ENCODE measurements at places on chromosomes 5 and 9. TPM values are rescaled to one million over a fixed set of nuclear protein-coding genes. Genes with fewer than 3 reads are reported as not detected.

- no peaks in the 10 kb centered on the region for H3K27me3 ChIP-seq
- H3K4me1 ChIP-seq, result no peaks in the 10 kb centered on the region
- H3K4me3 ChIP-seq, result no peak overlapping the region
- no peak for DNase-seq
- no peaks in the 10 kb centered on the region for H3K36me3 ChIP-seq
Measured at GRCh38 chr9:130898552-130898852, 1.9 kb upstream of the QRFP start.

- DNase-seq, result no peak
- no peaks in the 10 kb centered on the region for H3K4me1 ChIP-seq
- H3K36me3 ChIP-seq, result no peaks in the 10 kb centered on the region
- H3K27me3 ChIP-seq, result no peaks in the 10 kb centered on the region
Measured at GRCh38 chr5:83810511-83810910, 89.9 kb upstream of the HAPLN1 start.

GRCh38 chr5:81344736-81345135 is 43.3 kb downstream of the ZCCHC9 start:
- no peak overlapping the region for H3K27ac ChIP-seq
- H3K27me3 ChIP-seq, result no peaks in the 10 kb centered on the region
- DNase-seq, result no peak
- no peaks in the 10 kb centered on the region for H3K36me3 ChIP-seq
- H3K4me3 ChIP-seq, result no peak overlapping the region
- H3K4me1 ChIP-seq, result no peaks in the 10 kb centered on the region

DNA sequence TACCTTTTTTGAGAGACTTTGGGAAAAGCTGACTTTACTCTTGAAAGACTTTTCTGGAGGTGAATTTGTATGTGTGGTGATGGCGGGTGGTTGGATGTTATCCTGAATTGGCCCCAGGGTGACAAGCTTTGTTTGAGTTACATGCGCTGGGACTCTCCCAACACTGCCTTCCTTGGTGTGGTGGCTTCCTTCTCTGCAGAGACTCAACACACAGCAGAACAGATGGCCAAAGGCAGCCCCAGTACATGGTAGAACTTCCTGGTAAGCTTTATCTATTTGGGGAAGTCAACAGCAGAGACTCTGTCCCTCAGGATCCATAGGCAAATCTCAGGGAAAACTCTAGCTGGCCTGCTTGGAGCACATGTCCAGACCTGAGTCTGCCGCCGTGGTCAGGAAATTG is 18.1 kb downstream of the C1QTNF2 start:
- H3K4me3 ChIP-seq, result no peak overlapping the region
- no peaks in the 10 kb centered on the region for H3K36me3 ChIP-seq
- H3K4me1 ChIP-seq, result no peaks in the 10 kb centered on the region
- H3K27ac ChIP-seq, result no peak overlapping the region
- H3K27me3 ChIP-seq, result no peaks in the 10 kb centered on the region

DNA sequence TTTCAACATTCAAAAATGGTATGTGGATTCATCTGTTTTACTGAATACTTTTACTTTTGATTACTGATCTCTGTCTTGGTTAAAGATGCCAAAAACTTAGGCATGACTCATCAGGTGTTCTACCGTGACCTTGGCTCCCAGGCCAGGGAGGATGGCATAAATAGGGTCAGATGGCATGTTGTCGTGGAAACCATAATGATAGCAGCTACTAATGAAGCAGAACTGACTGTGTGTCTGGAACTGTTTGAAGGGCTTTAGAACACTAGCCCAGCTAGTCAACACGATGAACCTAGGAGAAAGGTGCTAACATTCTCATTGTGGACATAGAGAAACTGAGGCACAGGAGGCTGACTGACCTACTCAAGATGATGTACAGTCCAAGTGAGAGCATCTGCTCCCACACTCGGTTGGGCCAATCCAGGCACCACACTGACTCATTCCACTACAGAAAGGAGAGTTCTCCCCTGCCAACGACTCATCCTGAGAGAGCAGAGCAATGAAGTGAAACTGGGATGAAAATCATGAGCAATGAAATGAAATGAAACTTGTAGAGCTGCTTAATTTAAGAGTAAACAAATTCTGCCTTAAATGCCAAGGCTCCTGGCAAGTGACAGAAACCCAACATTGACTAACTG is 116.0 kb downstream of the TENT4A start:
- peak; percentile 65 for DNase-seq
- H3K4me3 ChIP-seq, result peak overlapping the region; percentile 5
- H3K27ac ChIP-seq, result peak overlapping the region; percentile 20

DNA sequence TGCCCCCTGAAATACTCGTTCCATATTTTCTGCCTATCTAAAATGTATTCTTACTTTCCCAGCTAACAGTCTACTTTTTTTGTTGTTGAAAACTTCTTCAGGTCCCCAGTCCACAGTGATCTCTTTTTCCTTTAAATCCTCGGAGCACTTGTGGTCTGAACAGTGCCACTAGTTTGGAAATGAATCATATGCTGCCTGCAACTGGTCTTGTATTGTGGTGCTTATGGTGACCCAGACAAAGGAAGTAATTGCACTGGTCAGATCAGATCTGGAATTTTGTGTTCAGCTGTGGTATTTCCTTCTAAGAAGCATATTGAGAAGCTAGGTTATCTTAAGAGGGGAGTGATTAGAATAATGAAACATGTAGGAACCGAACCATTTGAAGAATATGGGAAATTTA is 2.9 kb downstream of the UNC13B start:
- no peak for DNase-seq
- H3K27ac ChIP-seq, result no peak overlapping the region
- H3K36me3 ChIP-seq, result no peaks in the 10 kb centered on the region
- no peaks in the 10 kb centered on the region for H3K4me1 ChIP-seq
- H3K4me3 ChIP-seq, result no peak overlapping the region

GRCh38 chr5:157486861-157487260 is 26.8 kb downstream of the NIPAL4 start:
- DNase-seq, result no peak
- H3K27me3 ChIP-seq, result no peaks in the 10 kb centered on the region
- peaks cover 29% of the 10 kb centered on the region for H3K4me1 ChIP-seq
- no peak overlapping the region for H3K4me3 ChIP-seq
- H3K27ac ChIP-seq, result peak overlapping the region; percentile 24

EQTN gene
- not detected for total RNA-seq

GRCh38 chr5:157821822-157822622 is 36.9 kb downstream of the CLINT1 start:
- no peak for DNase-seq
- H3K27me3 ChIP-seq, result no peaks in the 10 kb centered on the region
- no peak overlapping the region for H3K4me3 ChIP-seq
- no peaks in the 10 kb centered on the region for H3K4me1 ChIP-seq

- H3K27me3 ChIP-seq, result no peaks in the 10 kb centered on the region
- H3K36me3 ChIP-seq, result no peaks in the 10 kb centered on the region
- H3K4me3 ChIP-seq, result no peak overlapping the region
- no peak overlapping the region for H3K27ac ChIP-seq
Measured at GRCh38 chr5:2913281-2913680, 161.8 kb upstream of the IRX2 start.

All from GM12878 (cell line).